ENCODE measurements at places on chromosomes 1 and 21.

- no peak for DNase-seq
Measured at GRCh38 chr1:224373008-224373590, 16.4 kb downstream of the CNIH4 start.

DNA sequence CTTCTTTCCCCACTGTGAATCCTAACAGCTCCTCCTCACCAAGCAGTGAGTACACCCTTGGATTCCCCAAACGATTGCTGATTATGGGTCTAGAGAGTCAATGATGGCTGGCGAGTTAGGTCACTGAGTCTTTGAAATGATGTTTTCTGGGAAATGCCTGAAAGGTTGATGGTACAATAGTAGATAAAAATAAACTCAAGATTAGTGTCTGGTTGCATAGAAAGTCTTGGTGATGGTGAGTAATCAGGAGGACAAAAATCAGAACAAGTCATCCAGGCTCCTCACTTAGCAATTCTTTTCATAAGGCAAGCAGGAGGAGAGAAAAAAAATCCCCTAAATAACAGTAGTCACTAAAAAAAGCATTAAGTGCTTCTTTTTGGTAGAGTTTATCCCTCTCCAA is 22.6 kb downstream of the HLX start:
- no peak for DNase-seq

GRCh38 chr1:202805886-202806844 is 2.1 kb downstream of the KDM5B start:
- no peak for DNase-seq

DNA sequence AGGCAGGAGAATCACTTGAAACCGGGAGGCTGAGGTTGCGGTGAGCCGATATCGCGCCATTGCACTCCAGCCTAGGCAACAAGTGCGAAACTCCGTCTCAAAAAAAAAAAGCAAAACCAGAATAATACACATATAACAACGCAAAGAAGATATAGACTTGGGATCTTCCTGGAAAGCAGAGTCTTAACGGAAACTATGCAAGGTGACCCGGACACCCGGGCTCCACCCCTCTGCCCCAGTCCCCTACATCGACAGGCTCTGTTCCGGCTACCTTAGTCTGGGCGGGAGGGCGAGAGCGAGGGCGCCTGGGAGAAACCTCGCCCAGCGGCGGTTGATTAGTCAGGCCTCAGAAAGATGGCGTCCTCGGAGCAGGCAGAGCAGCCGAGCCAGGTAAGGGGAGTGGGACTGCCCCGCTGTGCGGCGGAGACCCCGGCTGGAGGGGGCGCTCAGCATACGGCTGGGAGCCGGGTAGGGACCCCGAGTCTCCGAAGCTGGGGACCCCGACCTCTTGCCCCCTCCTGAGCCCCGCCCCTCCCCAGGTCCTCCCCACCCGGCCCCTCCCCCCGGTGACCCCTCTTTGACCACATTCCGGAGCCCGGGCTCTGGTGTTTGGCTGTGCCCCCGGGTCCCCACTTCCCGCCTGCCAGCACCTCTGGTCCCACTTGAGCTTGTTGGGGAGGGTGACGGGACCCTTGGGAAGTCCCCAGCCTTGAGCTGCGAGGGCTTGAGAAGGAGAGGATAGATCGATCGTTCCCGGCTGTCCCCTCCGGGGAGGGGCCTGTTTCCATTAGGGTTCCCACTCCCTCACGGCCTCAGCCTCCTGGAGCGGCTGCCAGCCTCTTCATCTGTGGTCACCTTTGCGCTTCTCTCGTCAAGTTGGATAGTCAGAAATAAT is at the start of gene PEX14:
Gene PEX14, plus strand, starts transcription at position 338 of the 895 bp plus-strand sequence. Its CDS starts 17 bp downstream, at position 355.
- DNase-seq: peak; percentile 73

- no peak for DNase-seq
Measured at GRCh38 chr1:22705586-22705985, 5.1 kb upstream of the EPHB2 start.

- DNase-seq: no peak
Measured at GRCh38 chr1:175167861-175168260, 24.7 kb downstream of the KIAA0040 start.

Measured in anterior cingulate cortex (tissue), 58 donors.